ENCODE measurements at places on chromosomes 1 and 21.

DNA sequence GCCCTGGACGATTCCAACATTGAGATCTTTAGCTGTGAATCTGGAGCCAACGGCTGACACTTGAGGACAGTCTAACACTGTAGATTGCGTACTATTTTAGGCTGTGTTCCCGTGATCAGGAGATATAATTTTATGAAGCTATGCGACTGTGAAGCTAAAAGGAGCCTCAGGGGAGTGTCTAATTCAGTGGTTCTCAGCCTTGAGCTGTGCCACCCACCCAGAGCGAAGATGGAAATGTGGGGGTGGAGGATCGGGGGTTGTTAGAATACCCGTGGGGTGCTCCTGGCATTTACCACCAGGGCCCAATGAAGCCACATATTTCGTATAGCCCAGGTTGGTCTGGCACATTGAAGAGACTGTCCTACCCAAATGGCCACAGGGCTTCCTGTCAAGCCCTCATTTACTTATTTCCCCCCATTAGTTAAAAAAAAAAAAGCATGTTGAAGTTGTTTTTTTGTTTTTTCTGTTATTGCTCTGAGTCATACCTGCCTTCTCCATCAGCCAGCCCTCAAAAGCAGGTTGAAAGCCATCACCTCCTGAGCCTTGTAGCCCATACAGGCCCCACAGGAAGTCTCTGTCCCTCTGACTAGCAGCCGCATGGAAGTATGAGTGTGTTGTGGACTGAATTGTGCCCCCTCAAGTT, 141.7 kb downstream of the GALNT2 start:
- DNase-seq: no peak

DNA sequence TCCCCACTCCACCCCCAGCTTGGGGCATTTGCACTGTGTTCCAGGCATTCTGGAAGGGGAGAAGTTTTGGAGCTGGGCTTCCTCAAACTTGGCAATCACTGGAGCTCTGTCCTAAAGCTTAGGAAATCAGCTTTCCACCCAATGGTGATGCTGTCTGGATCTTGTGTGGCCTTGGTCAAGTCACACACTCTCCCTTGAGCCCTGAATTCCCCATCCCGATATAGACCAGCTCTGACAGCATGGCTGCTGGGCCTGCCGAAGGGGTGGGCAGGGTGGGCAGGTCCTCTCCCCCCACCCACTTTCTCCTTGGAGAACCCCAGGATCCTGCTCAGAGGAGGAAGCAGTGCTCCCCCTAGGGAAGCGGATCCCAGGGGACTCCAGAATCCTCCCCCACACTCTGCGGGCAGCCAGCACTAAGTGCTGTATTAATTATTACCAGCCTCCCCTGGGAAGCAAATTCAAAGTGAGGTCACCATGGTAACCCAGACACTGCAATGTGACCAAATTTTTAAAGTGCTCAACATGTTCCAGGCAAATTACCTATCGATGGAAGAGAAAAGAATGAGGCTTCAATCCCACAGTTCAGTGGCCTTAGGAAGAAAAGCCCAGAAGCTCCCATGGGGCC, 21.3 kb upstream of the LDLRAP1 start:
- no peak for DNase-seq

DNA sequence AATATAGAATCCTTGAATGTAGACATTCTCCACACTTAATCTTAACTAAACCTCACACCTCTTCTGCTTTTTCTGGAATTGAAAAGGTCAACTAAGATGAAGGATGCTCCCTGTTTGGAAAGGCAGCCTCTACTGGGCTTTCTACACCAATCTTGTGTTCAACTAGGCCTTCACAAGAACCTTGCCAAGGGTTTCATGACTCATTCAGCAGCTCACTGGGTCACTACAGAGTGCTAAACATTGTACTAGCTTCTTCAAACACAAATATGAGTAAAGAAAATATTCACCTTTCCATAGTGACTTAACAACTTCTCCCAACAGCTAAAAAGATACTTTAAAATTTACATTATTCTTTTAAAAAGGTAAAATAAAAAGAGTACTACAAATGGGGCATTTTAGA, 135.3 kb upstream of the PRMT6 start:
- DNase-seq: no peak

GRCh38 chr1:156608981-156609380, 7.7 kb upstream of the GPATCH4 start:
- DNase-seq: no peak

GRCh38 chr1:156742017-156742416, 1.1 kb upstream of the MRPL24 start:
- no peak for DNase-seq

GRCh38 chr1:100308777-100309176, 42.8 kb downstream of the RTCA start:
- no peak for DNase-seq

- DNase-seq: no peak
Measured at GRCh38 chr1:89149229-89149628, 23.3 kb upstream of the GBP2 start.

GRCh38 chr1:226365831-226366231, 42.1 kb downstream of the PARP1 start:
- no peak for DNase-seq

DNA sequence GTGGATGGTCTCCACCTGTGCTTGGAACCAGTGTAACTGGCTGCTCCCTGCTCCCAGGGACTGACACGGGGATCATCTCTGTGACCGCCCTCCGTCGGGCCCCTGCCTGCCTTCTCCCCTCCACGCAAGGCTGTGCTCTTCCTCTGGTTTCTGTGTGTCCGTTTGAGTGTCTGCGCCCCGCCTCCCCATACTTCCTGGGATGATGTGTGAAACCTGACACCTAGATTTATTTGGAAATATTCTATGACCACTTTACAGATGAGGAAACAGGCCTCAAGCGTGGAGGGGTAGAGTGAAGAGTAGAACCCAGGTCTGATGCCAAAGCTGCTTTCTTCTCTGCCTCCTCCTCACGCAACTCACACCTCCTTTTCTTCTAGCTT, 24.3 kb downstream of the LDLRAP1 start:
- DNase-seq: no peak

DNA sequence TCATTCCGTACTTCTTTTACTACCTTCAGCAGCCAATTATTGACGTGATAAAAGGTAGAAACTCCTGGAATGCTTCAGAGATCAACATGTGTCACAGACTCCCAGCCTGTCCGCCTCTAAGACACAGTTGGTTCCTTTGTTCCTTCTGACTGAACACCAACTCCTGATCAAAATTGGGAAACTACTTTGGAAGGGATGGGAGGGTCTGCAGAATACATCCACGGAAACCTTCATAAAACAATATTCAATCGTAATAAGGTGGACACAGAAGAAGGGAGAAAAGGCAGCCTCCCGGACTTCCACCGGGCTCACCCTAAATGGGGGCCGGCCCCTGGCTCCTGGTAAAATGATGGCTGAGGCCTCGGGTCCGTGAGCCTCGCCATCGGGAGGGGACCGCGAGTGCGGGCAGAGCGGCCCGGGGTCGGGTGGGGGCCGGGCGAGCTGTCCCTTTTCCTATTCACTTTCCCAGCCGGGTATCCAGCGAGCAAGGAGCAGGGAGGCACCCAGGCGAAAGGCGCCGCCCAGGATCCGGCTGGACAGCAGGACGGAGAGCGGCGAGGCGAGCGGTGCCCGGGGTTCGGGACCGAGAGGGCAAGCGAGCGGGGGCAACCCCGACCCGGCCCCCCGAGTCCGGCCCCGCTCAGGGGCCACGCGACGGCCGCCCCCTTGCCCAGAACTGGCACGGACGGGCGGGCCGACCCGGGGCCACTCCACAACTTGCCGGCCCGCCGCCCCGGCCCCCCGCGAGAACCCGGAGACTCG, 805 bp downstream of the NRIP1 start:
- DNase-seq: peak; percentile 25

DNA sequence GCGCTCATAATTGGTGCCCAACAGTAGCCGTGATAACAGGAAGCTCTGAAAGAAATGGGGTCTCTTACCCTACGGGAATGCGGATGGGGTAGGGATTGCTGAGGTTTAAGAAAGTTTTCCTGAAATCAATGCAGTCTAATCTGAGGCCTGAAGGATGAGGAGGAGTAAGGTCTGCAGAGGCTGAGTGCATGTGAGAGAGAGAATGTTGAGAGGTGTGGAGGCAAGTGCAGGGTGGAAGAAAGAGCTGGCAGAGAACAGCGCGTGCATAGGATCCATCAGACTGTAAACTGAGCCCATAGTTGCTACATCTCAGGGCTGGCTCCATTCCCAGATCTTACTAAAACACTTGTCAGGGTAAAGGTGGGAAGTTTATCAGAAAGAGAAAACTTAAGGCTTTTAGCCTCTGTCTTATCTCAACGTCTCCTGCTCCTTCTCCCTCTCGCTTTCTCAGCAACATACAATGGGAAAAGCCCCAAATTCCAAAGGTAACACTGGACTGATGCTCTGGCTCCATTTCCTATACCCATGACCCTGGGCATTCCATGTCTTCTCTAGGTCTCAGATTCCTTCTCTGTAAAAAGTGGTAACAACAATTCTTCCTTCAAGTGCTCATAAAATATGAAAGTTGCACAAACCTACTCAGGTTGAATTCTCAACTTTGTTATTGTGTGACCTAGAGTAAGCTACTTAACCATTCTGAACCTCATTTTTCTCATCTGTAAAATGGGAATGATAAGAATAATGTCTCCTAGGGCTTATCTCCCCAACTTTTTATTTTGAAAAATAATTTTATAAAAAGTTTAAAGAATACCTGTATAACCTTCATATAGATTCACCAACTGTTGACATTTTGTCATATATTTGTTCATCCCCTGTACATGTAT, 75.2 kb downstream of the SH3GLB1 start:
- no peak for DNase-seq

- no peak for DNase-seq
Measured at GRCh38 chr1:112322983-112323678, 72.9 kb upstream of the CTTNBP2NL start.

DNA sequence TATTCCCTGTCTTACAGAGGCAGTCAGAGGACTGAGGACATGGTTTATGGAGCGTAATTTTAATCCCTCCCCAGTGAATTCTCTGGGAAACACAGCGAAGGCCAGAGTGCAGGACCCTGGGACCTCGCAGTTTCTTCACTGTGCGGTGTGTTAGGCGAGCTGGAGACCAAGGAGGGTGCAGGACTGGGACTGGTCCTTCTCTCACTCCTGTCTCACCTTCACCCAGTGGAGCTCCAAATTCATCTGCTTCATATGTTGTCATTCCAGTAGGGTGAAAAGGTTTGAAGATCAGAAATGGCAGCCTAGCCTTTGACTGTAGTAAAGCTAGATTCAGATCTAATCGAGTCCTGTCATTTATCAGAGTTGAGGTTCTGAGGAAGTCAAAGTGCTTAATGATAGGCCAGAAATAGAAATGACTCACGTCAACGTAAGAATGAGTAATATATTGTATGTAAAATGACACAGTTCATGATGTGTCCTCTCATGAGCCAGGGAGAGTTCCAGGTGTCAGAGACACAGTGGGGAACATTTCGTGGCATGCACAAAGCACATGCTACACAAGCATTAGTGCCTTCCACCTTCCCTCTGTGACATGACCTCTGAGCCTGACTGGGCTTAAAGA, 647.5 kb downstream of the SMYD3 start:
- DNase-seq: no peak

- DNase-seq: no peak
Measured at GRCh38 chr1:115116512-115116911, 27.2 kb upstream of the TSPAN2 start.

DNA sequence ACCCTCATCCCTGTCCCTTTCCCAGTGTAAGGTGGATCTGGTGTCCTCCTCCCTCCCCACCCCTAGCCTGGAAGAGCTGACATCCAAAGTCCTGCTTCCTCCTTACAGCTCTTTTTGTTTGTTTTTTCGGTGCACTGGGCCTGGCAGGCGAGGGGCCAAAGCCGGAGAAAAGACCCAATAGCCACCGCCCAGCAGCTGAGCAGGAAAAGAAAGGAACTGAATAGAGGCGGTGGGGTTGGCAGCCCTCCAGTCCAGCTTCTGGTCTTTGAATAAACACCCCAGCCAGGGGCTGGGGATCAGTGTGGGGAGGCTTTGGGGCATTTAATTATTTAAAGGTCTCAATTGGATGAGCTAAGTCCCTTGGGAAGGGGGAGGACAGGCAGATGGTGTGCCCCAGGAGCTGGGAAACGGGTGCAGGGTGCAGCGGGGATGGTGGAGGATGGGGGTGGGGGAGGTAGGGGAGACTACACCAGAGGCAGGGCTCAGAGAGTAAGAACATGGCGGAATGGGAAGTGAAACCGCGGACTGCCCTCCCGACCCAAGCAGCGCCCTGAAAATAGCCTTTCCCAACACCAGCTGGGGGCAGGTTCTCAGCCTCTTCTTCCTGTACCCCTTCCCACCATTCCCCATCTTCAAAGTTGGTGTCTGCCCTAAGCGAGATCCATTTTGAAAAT, 20.2 kb downstream of the BTG2 start:
- DNase-seq: no peak

DNA sequence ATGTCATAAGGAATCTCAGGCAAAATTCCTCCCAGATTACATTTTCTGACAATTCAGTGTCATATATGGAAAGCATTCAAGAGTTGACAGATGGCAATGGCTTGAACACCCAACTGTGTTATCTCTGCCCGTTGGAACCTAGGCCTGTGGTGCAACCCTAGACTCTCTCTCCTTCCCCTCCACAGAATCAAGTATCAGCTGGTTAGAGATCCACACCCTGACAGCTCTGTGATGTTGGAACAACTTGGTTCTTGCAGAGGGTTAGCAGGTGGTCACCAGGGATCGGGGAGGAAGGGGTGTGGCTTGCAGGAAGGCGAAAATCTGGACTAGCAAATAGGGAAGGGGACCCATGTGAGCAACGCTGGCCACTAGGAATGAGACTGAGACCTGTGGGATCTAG, 26.3 kb downstream of the PCSK9 start:
- DNase-seq: no peak

- DNase-seq: no peak
Measured at GRCh38 chr21:29386803-29387202, 88.1 kb downstream of the BACH1 start.

GRCh38 chr1:201531551-201532425, 7.1 kb upstream of the NAV1 start:
- no peak for DNase-seq

- DNase-seq: no peak
Measured at GRCh38 chr1:111758373-111758772, 2.7 kb downstream of the DDX20 start.

DNA sequence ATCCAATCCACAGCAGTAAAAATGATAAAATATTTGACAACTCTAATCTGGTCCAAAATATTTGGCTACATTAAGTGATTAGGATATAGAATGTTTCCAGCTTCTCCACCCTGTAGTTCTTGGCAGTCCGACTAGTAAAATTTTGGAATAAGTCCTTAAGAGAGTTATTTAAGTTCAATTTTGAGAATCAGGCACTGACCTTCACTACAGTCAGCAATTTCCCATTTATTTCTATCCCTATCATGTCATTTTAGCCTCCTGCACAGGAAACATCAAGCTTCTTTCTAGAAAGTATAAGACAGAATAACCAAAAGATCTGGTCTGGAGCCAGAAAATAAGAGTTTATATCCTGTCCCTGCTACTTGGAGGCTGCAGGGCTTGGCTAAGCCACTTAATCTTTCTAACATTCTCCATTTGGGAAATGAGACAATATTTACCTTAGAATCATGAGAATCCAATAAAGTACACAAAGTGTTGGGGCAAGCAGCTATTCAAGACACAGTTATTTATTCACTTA, 162.2 kb downstream of the DPYD start:
- no peak for DNase-seq

GRCh38 chr1:29709704-29710280, 473.5 kb downstream of the PTPRU start:
- no peak for DNase-seq

GRCh38 chr1:156399355-156400125, 30.5 kb downstream of the RHBG start:
- no peak for DNase-seq

- no peak for DNase-seq
Measured at GRCh38 chr1:215114154-215114933, 31.8 kb downstream of the KCNK2 start.

- DNase-seq: no peak
Measured at GRCh38 chr1:214285610-214286440, 4.9 kb downstream of the SMYD2 start.

- no peak for DNase-seq
Measured at GRCh38 chr1:218390618-218391017, 45.5 kb downstream of the TGFB2 start.

Measured in cortex of kidney (tissue), 1 donor.